Hypothalamus (tissue), 51 donors: ENCODE measurements at places on chromosomes 3 and 15.

DNA sequence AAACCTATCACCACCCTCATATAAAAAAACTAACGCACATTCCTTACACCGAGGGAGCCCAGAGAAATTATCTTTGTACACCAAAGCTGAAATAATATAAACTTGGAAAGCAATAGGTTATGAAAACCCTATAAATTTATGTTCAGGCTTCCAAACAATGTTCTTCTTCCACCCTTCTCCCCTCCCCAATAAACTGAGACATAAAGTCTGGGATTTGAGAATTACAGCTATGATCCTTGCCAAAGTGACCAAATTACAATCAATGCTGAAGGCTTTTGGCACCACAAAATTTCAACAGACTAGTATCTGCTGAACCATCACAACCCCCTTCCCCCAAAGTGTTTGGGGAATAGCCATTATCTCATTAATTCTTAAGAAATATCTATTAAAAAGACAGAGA is 237.8 kb downstream of the FMN1 start:
- no peak for DNase-seq

DNA sequence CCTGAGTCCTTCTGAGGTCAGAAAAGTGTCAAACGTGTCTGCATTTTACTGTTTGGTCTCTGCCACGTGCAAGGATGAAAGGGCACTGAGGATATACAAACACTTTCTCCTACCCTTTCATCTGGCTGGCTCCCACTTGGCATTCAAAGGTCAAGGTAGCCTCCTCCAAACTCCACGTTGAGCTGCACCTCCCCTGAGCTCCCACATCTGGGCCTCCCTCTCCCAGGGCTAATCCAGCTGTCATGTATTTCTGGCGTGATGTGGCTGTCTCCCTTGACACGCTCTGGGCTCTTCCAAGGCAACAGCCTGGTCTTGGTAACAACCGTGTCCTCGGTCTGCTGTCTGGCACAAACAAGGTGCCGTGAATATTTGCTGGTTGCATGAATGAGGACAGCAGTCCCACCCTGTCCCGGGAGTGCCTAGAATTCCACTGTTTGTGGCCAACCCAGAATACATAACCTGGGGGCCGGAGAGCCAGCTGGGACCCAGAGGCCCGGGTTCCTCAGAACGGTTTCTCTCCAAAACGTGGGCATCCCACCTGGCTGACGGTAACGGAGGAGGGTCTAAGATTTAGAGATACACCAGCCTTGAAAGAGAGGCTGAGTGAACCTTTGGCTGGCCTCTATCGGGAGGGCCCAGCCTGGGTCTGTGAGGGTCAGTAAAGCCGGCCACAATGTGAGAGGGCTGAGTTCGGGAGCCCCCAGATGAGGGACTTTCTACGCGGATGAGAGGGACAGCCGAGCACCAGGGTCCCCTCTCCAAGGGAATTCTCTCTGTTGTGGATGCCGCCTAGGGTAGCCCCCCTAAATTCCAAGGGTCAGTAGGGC is 767 bp downstream of the GLT8D1 start:
- DNase-seq: no peak

- no peak for DNase-seq
These were observed 115.1 kb downstream of the DNAJB8 start for GRCh38 chr3:128351546-128351945.

- no peak for DNase-seq
These were observed 86.4 kb upstream of the ALDH1L1 start for GRCh38 chr3:126266850-126267168.
